ENCODE measurements at places on chromosomes 2 and 18.

DNA sequence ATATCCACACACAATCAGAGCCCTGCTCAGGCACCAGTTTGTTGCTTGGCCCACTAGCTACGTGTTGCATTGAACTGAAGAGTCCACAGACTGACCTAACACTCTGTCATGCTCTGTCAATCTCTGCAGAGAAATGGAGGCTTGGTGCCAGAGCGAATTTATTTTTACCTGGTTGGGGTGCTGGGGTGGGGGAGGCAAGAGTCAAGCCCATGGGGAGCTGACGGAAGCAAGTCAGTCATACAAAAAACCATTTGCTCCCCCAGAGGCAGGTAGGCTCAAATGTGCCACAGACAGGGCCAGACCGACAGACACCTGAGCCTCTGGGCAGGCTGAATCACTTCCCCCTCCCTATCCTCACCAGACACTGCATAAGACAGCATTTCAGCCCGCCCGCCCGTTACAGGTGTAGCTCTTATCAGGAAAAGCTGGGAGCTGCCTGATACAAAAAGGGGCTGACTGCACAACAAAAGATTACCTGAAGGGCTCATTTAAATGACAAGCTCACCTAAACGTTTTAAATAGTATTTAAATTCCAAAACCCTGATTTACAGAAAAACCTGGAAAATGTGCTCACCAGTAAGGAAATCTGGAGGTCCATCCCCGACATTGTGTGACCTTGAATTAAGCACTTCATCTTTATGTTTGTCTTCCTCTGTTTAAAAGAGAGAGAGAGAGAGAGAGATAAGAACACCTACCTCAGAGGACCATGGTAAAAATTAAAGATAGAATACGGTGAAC lies 2.1 kb upstream of the PCBP1 start:
- DNase-seq: peak; percentile 59

DNA sequence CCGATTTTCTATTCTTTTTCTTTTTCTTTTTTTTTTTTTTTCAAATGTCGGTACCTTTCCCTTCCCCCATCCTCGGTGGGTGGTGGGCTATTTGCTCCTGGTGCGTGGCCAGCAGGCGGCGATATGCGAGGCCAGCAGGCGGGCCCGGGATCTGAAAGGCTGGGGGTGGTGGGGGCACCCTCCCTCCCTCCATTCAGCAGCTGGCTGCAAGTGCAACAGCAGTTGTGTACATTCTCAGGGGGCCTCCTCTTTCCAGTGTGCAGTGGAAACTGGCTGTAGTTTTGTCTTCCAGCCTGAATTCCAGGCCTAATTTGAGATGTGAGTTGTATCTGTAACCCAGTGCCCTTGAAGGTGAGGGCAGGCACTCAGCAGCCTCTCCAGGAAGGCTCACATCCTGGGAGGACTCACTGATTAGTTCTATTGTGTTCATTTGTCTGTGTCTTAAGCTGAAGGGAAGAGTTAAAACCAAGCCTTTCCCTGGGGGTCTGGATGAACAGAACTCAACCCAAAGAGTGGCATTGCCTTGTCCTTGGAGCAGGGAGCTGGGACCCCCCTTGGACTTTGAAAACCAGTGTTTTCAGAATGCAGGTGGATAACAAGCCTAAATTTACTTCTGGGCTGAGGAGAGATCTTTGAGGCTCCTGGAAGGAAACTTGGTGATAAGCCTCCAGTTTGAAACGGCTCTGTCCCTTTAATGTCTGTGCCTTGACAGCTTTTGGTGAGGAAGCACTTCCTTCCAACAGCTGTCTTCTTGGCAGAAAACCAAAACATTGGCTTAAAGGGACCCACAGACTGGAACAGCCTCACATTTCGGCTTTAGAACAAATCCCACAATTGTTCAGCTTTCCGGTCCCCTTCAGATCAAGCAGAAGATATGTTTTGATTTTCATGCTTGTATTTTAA lies 3.3 kb downstream of the MYCN start:
- peak; percentile 34 for DNase-seq

DNA sequence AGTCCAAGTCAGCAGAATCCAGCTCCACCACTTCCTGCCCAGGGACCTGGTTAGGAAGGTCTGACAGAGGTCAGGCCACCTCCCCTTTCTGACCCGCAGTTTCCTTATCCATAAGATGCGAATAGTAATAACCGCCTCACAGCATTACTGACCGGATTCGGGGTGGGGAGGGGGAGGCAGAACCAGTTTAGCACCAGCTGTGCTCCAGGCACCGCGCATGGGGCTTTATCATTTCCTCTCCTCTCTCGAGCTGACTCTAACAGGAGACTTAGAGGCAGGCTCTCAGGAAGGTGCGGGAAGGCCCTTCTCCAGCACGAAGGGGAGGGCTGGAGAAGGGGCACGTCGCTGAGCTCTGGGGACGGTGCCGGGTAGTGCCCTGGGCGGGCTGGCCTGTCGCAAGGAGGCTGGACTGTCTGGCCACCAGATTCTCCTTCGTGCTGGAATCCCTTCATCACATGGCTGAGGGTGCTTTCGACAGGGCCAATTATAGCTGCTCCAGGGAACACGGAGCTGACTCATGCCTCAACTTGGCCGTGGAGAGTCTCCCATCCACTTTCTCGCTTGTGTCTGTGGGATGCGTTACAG lies 5.7 kb downstream of the EHD3 start:
- no peak for DNase-seq

DNA sequence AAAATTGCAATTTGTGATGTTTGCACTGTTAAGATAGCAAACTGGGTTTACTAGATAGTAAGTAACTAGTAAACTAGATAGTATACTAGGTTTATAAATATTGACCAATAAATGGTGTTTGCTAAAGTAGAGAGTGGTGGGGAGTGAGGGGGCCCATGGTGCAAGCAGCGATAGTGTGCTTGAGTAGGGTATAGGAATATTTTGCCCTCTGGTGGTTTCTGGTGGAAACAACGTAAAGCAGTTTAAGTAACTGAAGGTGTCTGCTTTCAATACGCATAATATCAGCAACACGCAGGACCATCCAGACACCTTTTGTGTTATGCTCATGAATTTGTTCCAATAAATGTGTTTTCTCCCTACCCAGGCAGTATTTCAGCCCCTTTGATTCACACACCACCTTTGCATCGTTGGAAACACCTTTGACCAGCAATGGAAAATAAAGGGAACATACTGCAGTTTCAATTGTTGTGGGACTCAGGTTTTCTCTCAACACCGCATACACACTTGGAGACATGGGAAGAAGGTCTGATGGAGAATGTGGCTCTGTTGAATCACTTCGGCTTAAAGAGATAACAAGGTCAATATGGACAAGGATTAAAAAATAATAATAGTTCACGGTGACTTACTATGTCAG lies 16.7 kb upstream of the STAT1 start:
- peak; percentile 71 for DNase-seq

- DNase-seq: no peak
Measured at GRCh38 chr2:239374896-239375277, 25.9 kb downstream of the HDAC4 start.

- DNase-seq: no peak
Measured at GRCh38 chr2:169823996-169824372, 721 bp downstream of the METTL5 start.

DNA sequence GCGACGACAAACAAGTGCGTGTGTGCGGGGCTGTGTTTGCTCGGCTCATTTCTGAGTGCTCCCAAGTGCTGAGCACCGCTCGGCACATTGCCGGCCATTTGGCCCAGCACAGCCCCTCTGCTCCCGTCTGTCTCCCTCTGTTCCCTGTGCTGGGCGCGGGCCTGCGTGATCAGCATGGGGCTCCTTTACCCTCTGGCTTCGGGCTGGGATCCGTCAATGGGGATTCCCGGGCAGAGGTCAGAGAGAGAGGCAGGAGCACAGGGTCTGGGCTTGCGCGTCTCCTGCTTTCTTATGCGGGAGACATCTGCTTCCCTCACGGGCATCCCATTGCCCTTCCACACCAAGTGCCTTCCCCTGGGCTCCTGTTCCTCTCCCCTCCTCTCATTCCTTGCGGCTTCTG lies 234.0 kb downstream of the ACKR3 start:
- no peak for DNase-seq

GRCh38 chr18:45412577-45412976 lies 202.7 kb upstream of the SLC14A2 start:
- no peak for DNase-seq

- peak; percentile 77 for DNase-seq
Measured at GRCh38 chr2:68031542-68032160, 31.2 kb downstream of the C1D start.
